ENCODE measurements at places on chromosomes 1 and 21. TPM values are rescaled to one million over a fixed set of nuclear protein-coding genes. Genes with fewer than 3 reads are reported as not detected.

GRCh38 chr1:53525595-53525994, 66.4 kb downstream of the DMRTB1 start:
- H3K36me3 ChIP-seq, result no peaks in the 10 kb centered on the region
- H3K4me1 ChIP-seq, result peaks cover 25% of the 10 kb centered on the region
- H3K27me3 ChIP-seq, result no peaks in the 10 kb centered on the region
- DNase-seq, result no peak
- H3K4me3 ChIP-seq, result no peak overlapping the region

DNA sequence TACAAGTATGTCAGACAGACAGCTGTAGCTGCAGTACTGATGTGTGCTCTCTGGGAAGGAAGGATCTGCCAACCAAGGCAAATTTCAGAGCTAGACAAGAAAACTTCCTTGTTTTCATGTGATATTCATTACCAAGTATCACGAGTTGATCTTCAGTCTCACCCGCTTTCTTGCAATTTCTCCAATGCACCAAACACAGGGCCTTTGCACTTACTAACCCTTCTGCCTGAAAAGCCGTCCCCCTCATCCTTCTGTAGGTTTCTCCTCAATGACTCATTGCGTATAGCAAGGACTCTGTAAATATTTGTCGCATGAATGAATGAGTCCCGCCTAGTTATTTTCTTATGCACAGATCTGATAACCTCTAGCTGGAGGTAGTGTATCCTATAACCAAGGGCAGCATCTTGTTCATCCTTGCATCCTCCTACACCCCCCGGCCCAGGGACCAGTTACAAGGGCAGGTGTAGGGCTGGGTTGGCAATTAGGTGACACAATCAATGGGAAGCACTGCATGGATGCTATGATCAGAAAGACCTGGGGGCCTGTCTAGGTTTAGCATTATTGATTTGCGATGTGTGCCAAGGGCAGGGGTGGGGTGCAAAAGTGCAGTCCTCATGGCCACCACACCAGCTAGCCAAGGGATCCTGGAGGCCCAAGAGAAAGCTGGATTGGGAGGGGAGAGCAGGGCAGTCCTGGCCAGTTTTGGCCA, 51.4 kb upstream of the GPR157 start:
- peaks cover 35% of the 10 kb centered on the region for H3K4me1 ChIP-seq
- H3K27ac ChIP-seq, result no peak overlapping the region
- H3K4me3 ChIP-seq, result peak overlapping the region; percentile 80
- H3K36me3 ChIP-seq, result no peaks in the 10 kb centered on the region
- peaks cover 3% of the 10 kb centered on the region for H3K27me3 ChIP-seq

DNA sequence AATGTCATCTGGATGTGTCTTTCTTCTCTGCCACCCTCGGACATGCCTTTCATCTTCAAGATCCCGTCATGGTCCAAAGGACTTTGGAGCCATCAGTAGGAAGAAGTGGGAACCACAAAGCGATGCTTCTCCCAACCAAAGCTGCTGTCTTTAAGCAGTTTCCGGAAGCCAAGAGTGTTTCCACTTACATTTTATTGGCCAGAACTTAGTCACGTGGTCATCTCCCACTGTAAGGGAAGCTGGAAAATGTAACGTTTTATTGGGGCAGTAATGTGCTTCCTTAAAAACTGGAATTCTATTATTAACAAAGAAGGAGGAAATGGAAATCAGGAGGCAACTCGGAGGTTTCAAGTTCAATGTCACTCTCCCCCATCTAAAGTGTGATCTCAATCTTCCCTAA, 170.8 kb downstream of the ATG4C start:
- H3K4me1 ChIP-seq, result no peaks in the 10 kb centered on the region
- no peaks in the 10 kb centered on the region for H3K36me3 ChIP-seq
- peaks cover 21% of the 10 kb centered on the region for H3K27me3 ChIP-seq
- H3K4me3 ChIP-seq, result no peak overlapping the region
- H3K27ac ChIP-seq, result no peak overlapping the region

GRCh38 chr1:234926559-234927311, 201.9 kb downstream of the TOMM20 start:
- H3K36me3 ChIP-seq, result no peaks in the 10 kb centered on the region
- H3K27me3 ChIP-seq, result no peaks in the 10 kb centered on the region
- peak overlapping the region; percentile 56 for H3K27ac ChIP-seq
- DNase-seq, result no peak
- H3K4me1 ChIP-seq, result peaks cover 21% of the 10 kb centered on the region

GRCh38 chr21:42317341-42317741, 2.1 kb upstream of the TFF3 start:
- no peaks in the 10 kb centered on the region for H3K36me3 ChIP-seq
- no peak overlapping the region for H3K27ac ChIP-seq
- H3K4me3 ChIP-seq, result no peak overlapping the region

DNA sequence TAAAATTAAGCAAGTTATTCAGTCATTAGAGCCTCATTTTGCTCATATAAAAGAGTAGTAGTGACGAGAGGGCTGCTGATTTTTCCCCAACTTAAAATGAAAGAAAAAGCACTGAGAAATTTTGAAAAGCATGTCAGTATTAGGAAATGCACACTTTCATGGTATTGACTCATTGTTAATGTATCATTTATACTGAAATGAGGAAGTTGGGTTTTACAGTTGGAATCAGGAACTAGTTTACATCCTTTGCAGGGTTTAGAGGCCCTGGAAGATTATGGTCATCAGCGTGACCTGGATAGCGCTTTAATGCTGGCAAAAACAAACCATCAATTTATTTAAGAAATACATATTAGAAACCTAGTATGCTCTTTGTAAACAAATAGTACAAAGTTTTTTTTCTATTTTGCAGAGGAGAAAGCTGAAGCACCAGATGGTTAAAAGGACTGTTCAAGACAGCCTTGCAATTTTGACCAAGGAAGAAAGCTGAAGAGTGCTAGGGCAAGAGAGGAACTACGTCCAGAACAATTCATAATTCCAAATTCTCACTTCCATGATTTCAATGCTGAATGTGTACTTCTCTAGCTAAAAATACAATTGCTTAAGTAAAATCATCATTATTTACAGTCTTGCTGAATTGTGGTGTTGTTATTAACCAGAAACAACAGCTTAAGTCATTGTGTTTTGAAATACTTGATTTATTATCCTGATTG, 94.8 kb upstream of the SGIP1 start:
- no peak overlapping the region for H3K4me3 ChIP-seq
- DNase-seq, result no peak
- H3K4me1 ChIP-seq, result peaks cover 8% of the 10 kb centered on the region
- H3K27ac ChIP-seq, result no peak overlapping the region

DNA sequence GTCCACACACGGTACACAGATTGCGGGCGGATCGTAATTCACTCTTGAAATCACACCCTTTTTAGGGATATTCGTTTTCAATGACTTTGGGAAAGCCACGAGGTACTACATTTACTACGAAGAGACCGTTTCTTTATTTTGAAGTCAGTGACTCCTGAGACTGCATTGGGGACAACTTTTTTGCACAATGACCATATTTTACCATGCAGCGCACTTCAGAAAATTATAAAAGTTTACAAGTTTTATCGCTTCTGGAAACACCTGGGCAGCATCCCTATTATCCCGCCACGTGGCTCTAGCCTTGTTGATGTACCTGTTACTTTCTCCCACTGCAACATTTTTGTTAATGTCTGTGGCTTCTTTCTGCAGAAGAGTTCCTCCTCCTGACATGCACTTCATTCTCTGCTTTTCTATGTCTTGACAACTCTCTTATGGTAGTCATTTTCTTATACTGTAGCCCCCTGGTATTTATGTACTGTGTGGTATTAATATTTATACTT, 1.3 kb upstream of the AKT3 start:
- H3K27ac ChIP-seq, result peak overlapping the region; percentile 98
- H3K4me3 ChIP-seq, result peak overlapping the region; percentile 92
- H3K4me1 ChIP-seq, result peaks cover 24% of the 10 kb centered on the region
- no peak for DNase-seq
- H3K36me3 ChIP-seq, result no peaks in the 10 kb centered on the region

- peaks cover 3% of the 10 kb centered on the region for H3K36me3 ChIP-seq
- no peak for DNase-seq
- H3K4me3 ChIP-seq, result no peak overlapping the region
- H3K4me1 ChIP-seq, result peaks cover 24% of the 10 kb centered on the region
These were observed 11.9 kb upstream of the LRRC71 start for GRCh38 chr1:156908541-156908940.

Gene SMG5
- total RNA-seq, result 68.0 TPM

Gene RNU1-1
- under 0.01 TPM for total RNA-seq

Gene KRTAP21-2
- total RNA-seq, result not detected

Gene S100A11
- 658 TPM for total RNA-seq

Gene LRRC40
- 11.2 TPM for total RNA-seq
